ENCODE measurements at places on chromosomes 7 and 10. TPM values are rescaled to one million over a fixed set of nuclear protein-coding genes. Genes with fewer than 3 reads are reported as not detected.

- no peak for DNase-seq
These were observed 111.2 kb upstream of the TMEM72 start for GRCh38 chr10:44799966-44800365.

DNA sequence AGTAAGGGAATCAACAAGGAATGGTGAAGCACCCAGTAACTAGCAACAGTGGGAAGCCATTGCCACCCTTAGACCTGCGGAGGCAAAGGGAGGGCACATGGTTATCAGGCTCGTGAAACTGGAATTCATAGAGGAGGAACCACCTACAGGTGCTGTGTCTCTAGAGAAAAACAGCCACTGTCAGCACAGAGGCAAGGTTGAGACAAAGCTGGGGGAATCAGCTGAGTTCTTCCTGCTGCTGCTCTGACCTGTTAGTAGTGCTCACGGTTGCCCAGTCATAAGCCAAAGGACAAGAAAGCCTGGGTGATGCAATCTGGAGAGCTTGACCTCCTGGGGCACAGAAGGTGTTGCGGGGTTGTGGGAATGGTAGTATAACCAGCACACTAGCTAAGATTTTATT is 110.1 kb downstream of the TPST1 start:
- DNase-seq: no peak

DNA sequence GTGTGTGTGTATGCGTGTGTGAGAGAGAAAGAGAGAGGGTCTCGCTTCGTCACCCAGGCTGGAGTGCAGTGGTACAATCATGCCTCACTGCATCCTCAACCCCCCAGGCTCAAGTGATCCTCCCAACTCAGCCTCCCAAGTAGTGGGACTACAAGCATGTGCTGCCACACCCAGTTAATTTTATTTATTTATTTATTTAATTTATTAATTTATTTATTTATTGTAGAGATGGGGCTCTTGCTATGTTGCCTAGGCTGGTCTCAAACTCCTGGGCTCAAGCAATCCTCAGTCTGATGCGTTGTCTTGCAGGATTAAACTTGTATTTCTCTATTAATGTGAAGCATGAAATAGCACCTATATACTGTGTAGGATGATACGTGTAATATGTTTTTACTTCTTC is 21.8 kb upstream of the POU6F2 start:
- DNase-seq: no peak

GRCh38 chr7:130383187-130383980 is 3.1 kb downstream of the CPA1 start:
- no peak for DNase-seq

DNA sequence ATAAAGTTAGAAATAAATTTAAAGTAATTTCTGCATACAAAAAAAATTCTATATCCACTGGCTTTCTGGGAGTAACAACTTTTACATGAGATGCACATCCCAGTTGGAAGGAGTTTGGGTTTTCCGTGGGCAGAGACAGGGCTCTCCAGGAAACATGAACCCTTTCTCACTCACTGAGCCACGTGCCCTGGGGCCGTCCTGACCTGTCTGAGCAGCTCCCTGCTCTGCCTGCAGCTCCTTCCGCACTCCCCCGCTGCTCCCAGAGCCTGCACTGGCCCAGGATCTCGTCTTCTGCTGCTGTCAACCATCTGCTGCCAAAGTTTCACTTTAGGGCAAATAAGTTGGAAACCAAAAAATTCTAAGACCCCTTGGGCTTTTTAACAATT is 169.1 kb downstream of the DIP2C start:
- no peak for DNase-seq

DNA sequence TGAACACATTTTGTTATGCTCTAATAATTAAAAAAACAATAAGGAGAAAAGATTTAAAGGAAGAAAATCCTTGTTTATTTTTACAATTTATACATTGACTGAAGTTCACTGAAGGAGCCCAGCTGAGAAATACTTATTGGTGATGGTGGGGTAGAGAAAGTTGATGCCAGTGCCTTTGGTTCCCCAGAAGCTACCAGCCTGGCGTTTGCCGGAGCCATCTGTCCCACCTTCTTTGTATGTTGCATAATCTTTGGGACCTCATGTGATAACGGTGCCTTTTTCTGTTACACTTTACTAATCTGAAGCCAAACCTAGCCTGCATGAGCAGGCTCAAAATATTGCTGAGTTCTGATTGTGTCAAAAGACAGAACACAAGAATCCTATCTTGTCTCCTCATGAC is 22.7 kb downstream of the ZNF365 start:
- DNase-seq: no peak

MACC1 gene
- 0.14 TPM for total RNA-seq

TUBAL3 gene
- total RNA-seq: not detected

RFC2 gene
- 91.8 TPM for total RNA-seq
